Endothelial cell (in vitro differentiated cells): ENCODE measurements at places on chromosomes 12 and 14. TPM values are rescaled to one million over a fixed set of nuclear protein-coding genes. Genes with fewer than 3 reads are reported as not detected.

The TEX52 gene
- total RNA-seq: not detected

The MARCHF9 gene
- 2.3 TPM for total RNA-seq

DNA sequence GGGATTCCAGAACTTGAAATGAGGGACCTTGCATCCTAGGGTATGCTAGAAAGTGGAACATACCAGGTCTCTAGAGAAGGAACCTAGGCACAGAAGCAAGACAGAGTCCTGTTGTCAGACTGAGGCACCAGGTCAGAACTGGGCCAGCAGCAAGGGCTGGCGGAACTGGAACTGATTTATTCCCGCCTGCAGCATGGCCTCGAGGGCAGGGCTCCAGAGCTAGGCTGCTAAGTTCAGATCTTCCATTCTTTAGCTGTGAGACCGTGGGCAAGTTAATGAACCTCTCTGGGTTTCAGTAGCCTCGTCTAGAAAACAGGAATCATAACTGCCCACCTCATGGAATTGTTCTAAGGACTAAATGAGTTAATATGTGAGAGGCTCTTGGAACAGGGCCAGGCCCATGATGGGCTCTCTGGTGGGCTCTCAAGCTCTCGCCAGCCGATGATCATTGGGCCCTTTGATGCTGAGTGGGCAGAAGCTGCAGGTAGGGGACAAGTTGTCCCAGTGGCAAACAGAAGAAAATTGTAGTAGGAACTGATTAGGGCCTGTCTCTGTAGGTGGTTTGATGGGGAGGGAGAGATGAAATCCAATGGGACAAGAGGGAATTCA lies 199.8 kb downstream of the ZFP36L1 start:
- DNase-seq: no peak
- no peak overlapping the region for H3K27ac ChIP-seq
- peaks cover 13% of the 10 kb centered on the region for H3K27me3 ChIP-seq

DNA sequence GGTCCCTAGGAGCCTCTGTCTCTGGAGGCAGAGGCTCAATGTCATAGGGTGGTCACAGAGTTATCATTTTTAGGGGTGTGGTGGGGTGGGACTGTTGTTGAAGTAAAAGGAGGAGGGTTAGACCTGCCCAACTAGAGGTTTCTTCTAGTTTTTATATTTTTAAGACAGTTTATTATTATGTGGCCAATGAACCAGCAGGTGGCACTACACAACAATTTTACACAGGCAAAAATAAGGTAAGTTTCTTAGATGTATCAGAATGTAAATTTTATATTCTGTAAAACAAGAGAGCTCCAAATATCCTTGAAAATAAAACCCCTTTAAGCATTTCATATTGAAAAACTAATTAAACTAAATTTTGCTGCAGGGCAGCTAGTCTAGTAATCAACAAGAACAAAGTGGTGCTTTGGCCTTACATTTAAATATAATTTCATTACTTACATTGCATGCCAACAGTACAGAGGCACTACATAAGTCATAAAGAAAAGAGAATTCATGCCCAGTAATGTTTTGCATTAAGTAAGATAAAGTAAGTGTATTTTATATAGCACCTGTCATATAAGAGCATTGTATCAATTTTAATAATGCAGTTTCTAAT lies 22.2 kb upstream of the OVCH1 start:
- H3K36me3 ChIP-seq: no peaks in the 10 kb centered on the region
- no peak overlapping the region for H3K4me3 ChIP-seq
- no peak overlapping the region for H3K27ac ChIP-seq

DNA sequence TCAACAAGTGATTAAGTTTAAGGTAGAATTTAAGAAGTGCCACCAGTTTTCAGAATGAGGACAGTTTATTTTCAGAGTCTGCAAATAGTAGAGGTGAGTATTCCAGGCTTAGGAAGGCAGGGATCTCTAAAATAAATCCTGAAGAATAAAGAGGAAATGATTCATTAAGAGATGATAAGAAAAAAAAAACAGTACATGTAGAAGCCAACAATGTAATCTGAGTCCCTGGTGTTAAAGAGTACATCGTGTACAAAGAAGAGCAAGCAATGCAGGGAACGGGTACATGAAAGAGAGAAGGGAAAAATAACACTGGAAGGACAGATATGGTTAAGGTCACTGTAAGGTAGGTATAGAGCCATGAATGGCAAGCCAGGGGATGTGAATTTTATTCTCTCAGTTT lies 95.2 kb upstream of the FOXG1 start:
- no peak overlapping the region for H3K4me3 ChIP-seq
- H3K27ac ChIP-seq: no peak overlapping the region
- H3K36me3 ChIP-seq: no peaks in the 10 kb centered on the region
- no peaks in the 10 kb centered on the region for H3K27me3 ChIP-seq
- H3K4me1 ChIP-seq: no peaks in the 10 kb centered on the region
- no peak for DNase-seq

- no peaks in the 10 kb centered on the region for H3K4me1 ChIP-seq
- H3K36me3 ChIP-seq: peaks cover 4% of the 10 kb centered on the region
- no peaks in the 10 kb centered on the region for H3K27me3 ChIP-seq
- no peak overlapping the region for H3K4me3 ChIP-seq
- H3K27ac ChIP-seq: no peak overlapping the region
- peak; percentile 30 for DNase-seq
Measured at GRCh38 chr12:47686645-47687240, 19.1 kb downstream of the RPAP3 start.
